ENCODE measurements at places on chromosomes 12 and 14.

- peak; percentile 80 for DNase-seq
These were observed 47.2 kb upstream of the PLXNC1 start for GRCh38 chr12:94100990-94101737.

DNA sequence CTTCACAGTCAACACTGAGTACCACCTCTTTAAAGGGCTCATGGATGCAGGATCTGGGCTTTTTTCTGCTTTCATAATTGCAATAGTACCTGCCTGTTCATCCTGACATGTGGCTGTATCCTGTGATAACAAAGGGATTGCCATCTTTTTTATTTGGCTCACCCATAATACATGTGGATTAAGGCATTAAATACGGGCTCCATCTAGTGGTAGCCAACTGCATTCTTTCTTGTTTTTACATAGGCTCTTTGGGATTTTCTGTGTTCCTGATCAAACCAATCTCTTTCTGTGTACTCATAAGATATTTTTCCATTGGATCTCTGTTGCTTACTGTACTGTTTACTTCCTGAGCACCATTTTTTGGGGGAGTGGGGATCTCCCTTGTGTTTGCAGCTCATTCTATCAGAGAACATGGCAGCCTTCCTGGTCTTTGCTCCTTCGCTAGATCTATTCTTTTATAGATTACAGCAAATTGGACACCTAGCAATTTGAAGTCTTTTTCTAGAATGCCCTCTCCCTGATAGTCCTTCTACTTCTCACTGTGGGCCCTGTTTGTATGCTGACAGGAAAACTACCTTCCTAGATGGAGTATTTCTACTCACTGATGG is 723.4 kb upstream of the MDGA2 start:
- no peak for DNase-seq

- DNase-seq: no peak
These were observed 39.8 kb upstream of the PWP1 start for GRCh38 chr12:107645630-107646333.

- no peak for DNase-seq
These were observed 23.7 kb downstream of the PRPF40B start for GRCh38 chr12:49646871-49647654.

DNA sequence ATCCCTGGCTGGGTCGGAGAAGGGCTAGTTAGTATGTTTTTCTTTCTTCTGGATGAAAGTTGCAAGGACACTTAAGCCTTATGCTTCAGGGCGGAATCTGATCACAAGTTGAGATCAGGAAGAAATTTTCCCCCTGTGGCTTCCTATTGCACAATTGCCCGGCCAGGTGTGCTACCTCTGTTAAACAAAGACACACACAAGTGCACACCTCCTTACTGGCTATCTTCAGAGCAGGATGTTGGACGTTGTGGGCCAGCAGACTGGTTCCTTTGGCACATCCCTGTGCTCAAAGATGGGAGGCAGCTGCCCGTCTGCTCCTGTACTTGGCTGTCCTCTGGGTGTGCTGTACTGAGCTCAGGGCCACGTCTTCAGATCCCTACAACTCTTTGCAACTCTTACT is 19.1 kb downstream of the ETV6 start:
- DNase-seq: no peak

- no peak for DNase-seq
These were observed 21.6 kb upstream of the TMEM229B start for GRCh38 chr14:67510121-67510520.

Data from liver (tissue), 10 donors.